Activated CD4-positive, alpha-beta T cell treated with anti-CD3 and anti-CD28 coated beads, Interleukin-2, amount 50 U/mL, for 1 hour (primary cell): ENCODE measurements at places on chromosomes 4 and X.

- no peak for DNase-seq
Observed at GRCh38 chr4:106507440-106507839, 138.9 kb upstream of the GIMD1 start.

- DNase-seq = no peak
Observed at GRCh38 chr4:53531585-53532224, 59.6 kb downstream of the LNX1 start.

GRCh38 chr4:20288846-20289512 is 37.3 kb downstream of the SLIT2 start:
- no peak for DNase-seq

DNA sequence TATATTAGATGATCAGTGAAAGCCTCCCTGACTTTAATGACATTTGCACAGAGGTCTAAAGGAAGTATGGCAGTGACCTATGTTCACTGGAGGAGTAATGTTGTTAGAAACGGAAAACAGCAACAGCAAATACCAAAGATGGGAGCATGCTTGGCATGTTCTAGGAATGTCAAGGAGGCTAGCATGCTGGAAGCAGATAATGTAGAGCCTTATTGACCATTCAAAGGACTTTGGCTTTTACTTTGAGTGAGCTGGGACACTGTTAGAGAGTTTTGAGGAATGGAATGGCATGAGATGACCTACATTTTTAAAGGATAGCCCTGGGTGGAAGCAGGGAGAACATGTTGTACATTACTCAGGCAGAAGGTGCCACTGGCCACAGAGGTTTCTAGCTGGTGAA is 6.0 kb downstream of the RPA4 start:
- DNase-seq = no peak

DNA sequence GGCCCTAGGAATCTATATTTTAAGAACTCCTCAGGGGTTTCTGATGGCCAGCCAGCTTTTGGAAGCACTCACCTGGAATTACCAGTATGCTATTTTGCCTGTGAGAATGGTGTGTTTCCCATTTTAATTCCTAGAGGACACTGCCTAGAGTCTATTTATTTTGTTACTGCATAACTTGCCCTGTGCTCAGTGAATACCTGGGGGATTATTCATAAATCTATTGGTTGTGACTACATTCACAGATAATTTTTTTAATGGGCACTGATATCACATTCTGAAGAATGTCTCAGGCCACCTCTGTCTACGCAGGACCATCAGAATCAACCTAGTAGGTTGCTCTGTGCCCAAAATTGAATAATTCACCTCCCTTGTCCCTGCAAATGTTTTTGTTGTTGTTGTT is 6.7 kb downstream of the ARL13A start:
- DNase-seq = no peak

DNA sequence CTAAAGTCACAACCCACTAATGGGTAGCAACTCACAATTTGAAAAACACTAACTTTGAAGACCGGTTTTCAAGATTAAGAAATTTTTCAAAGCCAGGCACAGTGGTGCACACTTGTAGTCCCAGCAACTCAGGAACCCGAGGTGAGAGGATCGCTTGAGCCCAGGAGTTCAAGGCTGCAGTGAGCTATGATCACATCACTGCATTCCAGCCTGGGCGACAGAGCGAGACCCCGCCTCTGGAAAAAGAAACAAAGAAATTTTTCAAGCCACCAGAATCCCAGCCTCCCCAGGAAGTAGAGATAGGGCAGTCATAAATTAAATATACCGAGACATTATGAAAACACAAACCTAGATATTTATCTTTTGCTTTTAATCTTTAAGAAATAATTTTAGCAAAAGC is 13.0 kb downstream of the SMARCA1 start:
- no peak for DNase-seq
